ENCODE measurements at places on chromosomes 2 and 18. TPM values are rescaled to one million over a fixed set of nuclear protein-coding genes. Genes with fewer than 3 reads are reported as not detected.

DNA sequence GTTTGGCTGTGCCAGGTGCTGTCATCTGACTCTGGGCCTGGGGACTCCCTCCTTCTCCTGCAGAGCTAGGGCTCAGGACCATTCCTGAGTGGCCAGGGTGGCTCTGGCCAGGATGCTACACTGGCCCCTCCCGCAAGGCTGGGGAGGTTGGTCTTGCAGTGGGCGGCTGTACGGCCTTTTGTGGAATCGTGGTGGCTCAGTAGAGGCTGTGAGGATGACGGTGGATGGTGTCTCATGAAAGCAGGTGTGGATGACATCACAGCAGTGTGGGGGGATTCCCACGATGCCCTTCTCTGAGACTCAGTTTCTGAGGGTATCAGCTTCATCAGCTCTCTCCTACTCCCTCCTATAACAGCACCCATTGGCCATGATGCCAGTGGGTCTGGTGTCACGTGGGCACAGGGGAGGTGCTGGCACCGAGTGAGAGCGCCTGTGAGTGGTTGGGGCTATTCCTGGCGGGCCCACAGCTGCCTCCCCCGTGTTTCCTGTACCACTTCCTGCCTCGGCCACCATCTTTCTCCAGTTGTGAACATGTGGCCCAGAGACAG lies 144.2 kb upstream of the HDAC4 start:
- no peaks in the 10 kb centered on the region for H3K36me3 ChIP-seq
- H3K27ac ChIP-seq = no peak overlapping the region
- H3K4me1 ChIP-seq = peaks cover 23% of the 10 kb centered on the region
- DNase-seq = no peak
- no peak overlapping the region for H3K4me3 ChIP-seq

- H3K36me3 ChIP-seq = peaks cover 91% of the 10 kb centered on the region
- H3K27me3 ChIP-seq = no peaks in the 10 kb centered on the region
- DNase-seq = no peak
- no peak overlapping the region for H3K4me3 ChIP-seq
Measured at GRCh38 chr2:11786191-11786590, 39.8 kb downstream of the LPIN1 start.

GRCh38 chr2:102553601-102554000 lies 65.8 kb upstream of the SLC9A2 start:
- no peak overlapping the region for H3K4me3 ChIP-seq
- no peaks in the 10 kb centered on the region for H3K27me3 ChIP-seq
- no peaks in the 10 kb centered on the region for H3K4me1 ChIP-seq
- no peak overlapping the region for H3K27ac ChIP-seq

DNA sequence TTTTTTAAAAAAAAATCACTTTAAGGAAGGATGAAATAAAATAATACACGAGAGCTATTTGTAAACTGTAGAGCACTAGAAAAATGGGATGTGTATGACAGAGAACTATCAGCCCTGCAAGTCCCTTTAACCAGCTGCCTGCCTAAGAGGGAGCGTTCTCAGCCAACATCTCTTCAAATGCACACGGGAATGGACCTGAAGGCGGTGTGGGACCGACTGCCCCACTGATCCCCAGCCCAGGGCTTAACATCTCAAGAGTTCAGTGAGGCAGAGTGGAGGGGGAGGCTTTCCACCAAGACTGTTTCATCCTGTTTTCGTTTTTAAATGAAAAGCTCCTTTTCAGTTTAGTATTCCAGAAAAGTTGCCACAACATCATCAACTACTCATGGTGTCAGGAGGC lies 2.2 kb downstream of the INPP4A start:
- no peaks in the 10 kb centered on the region for H3K27me3 ChIP-seq
- DNase-seq = no peak
- H3K27ac ChIP-seq = peak overlapping the region; percentile 53
- peak overlapping the region; percentile 94 for H3K4me3 ChIP-seq

- H3K36me3 ChIP-seq = peaks cover 82% of the 10 kb centered on the region
- H3K4me1 ChIP-seq = no peaks in the 10 kb centered on the region
- H3K27ac ChIP-seq = no peak overlapping the region
- H3K27me3 ChIP-seq = no peaks in the 10 kb centered on the region
Measured at GRCh38 chr2:197024206-197024605, 97.7 kb upstream of the PGAP1 start.

CRACDL gene
- 0.36 TPM for total RNA-seq
